ENCODE measurements at places on chromosomes 16 and 17. TPM values are rescaled to one million over a fixed set of nuclear protein-coding genes. Genes with fewer than 3 reads are reported as not detected.

GLP2R gene
- not detected for polyA plus RNA-seq

COPRS gene
- polyA plus RNA-seq, result 35.4 TPM

ATP2A1 gene
- polyA plus RNA-seq, result not detected

DPEP3 gene
- polyA plus RNA-seq, result not detected

AXIN2 gene
- polyA plus RNA-seq, result 0.40 TPM

HAGHL gene
- polyA plus RNA-seq, result 10.0 TPM

NPW gene
- polyA plus RNA-seq, result not detected

MYH2 gene
- not detected for polyA plus RNA-seq

AMDHD2 gene
- 22.2 TPM for polyA plus RNA-seq

TP53TG3B gene
- polyA plus RNA-seq, result not detected
